ENCODE measurements at places on chromosomes 13 and 19. TPM values are rescaled to one million over a fixed set of nuclear protein-coding genes. Genes with fewer than 3 reads are reported as not detected.

GRCh38 chr13:84999252-84999651, 800.0 kb downstream of the SLITRK6 start:
- DNase-seq = no peak

GRCh38 chr13:114100446-114101357, 31.7 kb downstream of the RASA3 start:
- no peak for DNase-seq

- DNase-seq = no peak
Measured at GRCh38 chr19:13556552-13556951, 50.3 kb upstream of the CACNA1A start.

ZNF20 gene
- total RNA-seq = 6.9 TPM

CGB8 gene
- total RNA-seq = 1.5 TPM

GRCh38 chr19:46616631-46617322, 8.1 kb downstream of the PTGIR start:
- DNase-seq = peak; percentile 72

GPR12 gene
- total RNA-seq = not detected

DNA sequence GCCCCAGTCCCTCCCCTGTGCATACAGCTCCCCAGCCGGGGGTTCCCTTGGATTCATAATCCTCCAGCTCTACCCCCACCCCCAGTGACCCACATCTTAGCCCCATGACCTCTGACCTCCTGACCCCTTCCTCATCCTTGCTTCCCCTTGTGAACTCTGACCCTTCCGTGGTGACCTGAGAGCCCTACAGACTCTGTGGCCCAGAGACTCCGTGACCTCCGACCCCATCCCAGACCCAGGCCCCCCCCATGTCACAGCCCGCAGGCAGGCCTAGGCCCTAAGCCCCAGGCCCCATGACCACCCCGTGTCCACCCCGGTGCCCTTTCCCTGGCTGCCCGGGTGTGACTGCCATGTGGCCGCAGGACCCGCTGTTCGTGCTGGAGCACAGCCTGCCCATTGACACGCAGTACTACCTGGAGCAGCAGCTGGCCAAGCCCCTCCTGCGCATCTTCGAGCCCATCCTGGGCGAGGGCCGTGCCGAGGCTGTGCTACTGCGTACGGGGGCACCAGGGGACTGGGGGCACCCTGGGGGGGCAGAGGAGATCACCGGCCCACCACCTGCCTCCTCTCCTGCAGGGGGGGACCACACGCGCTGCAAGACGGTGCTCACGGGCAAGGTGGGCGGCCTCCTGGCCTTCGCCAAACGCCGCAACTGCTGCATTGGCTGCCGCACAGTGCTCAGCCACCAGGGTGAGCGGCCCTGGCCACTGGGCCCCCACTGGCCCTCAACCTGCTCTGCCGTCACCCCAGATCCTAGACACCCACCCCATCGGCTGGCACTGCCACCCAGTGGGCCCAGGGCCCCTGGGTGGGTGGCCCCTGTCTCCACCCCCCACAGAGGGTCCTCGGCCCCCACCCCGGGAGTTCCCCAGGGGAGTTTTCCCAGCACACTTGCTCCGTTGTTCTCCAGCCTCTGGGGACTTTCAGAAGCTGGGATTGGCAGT, 2.4 kb upstream of the SPIB start:
- DNase-seq = no peak

OR7D2 gene
- total RNA-seq = not detected

GRCh38 chr13:29561918-29562317, 33.6 kb downstream of the SLC7A1 start:
- DNase-seq = no peak

CPT1C gene
- total RNA-seq = 1.6 TPM

VSTM1 gene
- not detected for total RNA-seq

LACC1 gene
- total RNA-seq = 2.8 TPM

TMEM150B gene
- not detected for total RNA-seq

ZSCAN1 gene
- 1.8 TPM for total RNA-seq

MEF2B gene
- total RNA-seq = not detected

CIRBP gene
- 196 TPM for total RNA-seq

GRCh38 chr13:28056426-28056825, 44.0 kb downstream of the FLT3 start:
- no peak for DNase-seq

DNA sequence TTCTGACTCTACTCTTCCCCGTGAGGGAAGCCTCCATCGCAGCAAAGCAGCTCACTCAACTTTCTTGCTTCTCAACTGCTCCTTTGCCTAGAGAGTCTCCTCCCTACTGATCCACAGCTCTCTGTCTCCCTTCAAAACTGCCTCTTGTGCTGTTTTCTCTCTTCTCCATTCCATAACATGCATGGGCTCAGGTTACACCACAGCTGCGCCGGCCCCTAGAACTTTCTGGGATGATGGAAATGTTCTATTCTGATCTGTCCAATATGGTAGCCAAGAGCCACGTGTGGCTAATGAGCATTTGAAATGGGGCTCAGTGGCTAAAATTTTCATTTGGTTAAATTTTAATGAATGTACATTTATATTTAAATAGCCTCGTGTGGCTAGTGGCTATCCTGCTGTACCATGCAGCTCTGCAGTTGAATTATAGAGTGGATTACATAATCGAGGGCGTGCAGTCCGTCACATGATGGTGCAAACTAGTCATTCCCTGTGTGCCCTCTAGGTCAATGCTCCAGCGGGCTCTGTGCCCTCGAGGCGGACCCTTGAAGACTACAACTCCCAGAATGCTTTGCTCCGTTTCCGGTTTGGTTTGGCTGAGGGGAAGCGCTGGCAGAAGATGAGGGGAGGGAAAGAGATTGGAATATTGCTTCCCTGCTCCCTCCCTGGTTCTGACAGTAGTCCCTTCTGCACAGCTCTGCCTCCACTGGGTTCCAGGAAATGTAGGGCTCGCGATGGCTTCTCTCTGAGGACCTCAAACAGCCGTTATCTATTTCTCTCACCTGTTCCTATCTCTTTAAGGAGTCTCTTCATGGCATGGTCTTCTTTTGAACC, 109.8 kb downstream of the CACNA1A start:
- peak; percentile 12 for DNase-seq

DNA sequence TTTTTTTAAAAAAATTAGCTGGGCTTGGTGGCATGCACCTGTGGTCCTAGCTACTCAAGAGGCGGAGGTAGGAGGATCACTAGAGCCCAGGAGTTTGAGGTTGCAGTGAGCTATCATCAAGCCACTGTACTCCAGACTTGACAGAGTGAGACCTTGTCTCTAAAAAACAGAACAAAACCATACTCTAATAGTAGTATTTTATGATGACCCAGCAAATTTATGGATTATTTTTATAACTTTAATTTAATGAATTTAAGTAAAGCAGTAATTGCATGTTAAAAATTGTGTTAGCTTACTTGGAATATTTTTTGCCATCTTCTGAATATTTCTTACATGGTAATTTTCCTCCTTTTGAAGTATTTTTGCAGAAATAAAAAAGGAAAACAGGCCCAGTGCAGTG, 48.3 kb downstream of the ZIC2 start:
- no peak for DNase-seq

DNA sequence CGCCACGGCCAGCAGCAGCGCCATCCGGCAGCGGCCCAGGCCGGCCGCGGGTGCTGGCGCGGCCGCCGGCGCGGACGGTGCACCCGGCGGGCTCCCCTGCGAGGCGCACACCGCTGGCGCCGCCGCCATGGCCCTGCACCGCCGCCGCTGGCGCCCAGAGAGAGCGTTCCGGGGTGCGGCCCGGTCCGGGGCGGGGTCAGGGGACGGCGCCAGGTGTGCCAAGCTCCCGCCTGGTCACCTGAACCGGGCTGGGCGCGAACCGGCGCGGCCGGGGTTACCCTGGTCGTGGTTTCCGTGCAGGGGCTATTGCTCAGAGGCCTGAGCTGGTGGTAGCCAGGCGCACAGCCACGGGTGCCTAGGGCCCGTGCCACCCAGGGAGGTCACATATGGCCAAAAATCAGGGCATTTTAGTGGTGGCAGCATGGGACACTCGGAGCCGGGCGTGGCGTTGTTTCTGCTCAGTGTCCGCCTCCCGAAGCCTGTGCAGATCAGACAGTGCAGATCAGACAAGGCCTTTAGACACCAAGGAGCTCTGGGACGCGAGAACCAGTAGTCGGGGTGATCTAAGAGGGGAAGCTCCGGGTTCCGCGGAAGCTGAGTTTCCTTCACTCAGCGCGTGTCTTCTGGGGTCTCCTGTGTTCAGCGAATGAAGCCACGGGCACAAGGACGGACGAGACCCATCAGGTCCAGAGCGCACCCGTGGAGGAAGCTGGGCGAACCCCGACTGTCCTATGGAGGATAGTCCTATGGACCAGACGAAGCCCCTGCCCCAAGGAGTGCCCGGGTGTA, at the start of gene TMEM238:
Gene TMEM238 (minus strand): TSS at position 162 of the 789 bp plus-strand sequence. CDS start 33 bp downstream, at position 129.
- no peak for DNase-seq

GRCh38 chr13:61608138-61608537, 192.5 kb upstream of the PCDH20 start:
- DNase-seq = no peak

NLRP5 gene
- total RNA-seq = 1.3 TPM

GRCh38 chr19:41334793-41335192, 18.9 kb downstream of the TGFB1 start:
- no peak for DNase-seq

SMIM17 gene
- total RNA-seq = not detected

DNA sequence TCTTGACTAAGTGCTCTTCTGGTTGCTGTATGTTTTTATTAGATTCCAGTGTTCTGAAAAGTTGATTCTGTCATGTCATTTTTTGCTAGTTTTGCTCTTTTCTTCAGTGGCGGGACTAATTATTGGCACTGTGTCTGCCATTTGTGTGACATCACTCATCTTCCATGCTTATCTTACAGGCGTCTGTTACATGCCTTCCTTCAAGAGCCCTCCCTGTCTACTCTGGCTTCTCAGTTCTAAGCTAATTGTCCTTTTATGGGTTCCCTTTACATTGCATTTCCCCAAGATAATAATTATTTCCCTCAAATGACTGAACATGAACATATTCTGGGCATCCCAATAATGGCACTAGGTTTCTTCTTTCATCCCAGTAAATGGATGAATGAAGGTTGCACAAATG, 459.1 kb downstream of the DCT start:
- DNase-seq = no peak

KLK14 gene
- not detected for total RNA-seq

- no peak for DNase-seq
Measured at GRCh38 chr19:30596813-30597399, 224.7 kb downstream of the ZNF536 start.

DNA sequence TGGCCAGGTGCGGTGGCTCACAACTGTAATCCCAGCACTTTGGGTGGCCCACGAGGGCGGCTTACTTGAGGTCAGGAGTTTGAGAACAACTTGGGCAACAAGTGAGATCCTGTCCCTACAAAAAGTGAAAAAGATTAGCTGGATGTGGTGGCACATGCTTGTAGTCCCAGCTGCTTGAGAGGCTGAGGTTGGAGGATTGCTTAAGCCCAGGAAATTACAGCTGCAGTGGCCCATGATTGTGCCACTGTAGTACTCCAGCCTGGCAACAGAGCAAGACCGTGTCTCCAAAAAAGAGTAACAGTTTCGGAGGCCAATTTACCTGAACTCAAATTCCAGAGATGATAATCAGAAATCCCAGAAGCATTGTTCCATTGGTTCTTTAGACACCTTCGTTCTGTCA, 4.4 kb downstream of the ZNF473 start:
- DNase-seq = no peak

MCF2L gene
- 13.1 TPM for total RNA-seq

DNA sequence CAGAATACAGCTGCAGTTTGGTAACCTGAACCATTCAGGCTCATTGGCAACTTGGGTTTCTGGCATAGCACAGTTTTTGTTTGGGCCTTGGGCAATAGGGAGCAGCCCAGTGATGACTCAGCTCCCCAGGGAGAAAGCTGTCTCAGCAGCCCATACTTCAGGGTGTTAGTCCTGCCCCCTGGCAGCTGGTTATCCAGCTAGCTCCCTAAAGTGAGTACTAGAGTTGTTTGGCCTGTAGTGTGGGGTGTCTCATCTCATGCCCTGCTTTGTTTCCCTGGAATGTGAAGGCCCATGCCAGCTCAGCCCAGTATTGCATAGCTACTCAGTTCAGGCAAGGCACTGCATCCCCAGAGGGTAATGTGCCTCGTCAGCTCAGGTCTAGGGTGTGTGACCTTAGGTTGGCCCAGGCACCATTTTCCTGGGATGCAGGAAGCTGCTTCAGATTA, 18.2 kb upstream of the ZNF543 start:
- DNase-seq = peak; percentile 83

GRCh38 chr13:59464926-59465325, 698.8 kb downstream of the DIAPH3 start:
- DNase-seq = no peak

- DNase-seq = peak; percentile 45
Measured at GRCh38 chr19:54017261-54017660, 25.8 kb downstream of the CACNG6 start.

GRCh38 chr13:100387416-100387815, 201.2 kb downstream of the GGACT start:
- no peak for DNase-seq

MKNK2 gene
- 33.9 TPM for total RNA-seq

DNA sequence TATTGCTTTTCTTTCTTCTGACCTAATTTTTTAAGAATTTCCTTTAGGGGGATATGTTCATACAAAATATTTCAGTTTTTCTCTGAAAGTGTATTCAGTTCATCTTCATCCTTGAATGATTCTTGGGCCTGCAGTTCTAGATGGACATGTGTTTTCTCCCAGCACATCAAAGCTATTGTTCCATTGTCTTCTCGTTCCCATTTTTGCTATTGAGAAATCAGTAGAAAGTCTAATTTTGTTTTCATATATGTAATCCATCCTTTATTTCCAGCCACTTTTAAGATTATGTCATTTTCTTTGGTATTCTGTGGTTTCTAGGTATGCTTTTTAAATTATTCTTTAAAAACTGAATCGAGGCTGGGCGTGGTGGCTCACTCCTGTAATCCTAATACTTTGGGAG, 15.8 kb upstream of the GRAMD1A start:
- DNase-seq = no peak

DNA sequence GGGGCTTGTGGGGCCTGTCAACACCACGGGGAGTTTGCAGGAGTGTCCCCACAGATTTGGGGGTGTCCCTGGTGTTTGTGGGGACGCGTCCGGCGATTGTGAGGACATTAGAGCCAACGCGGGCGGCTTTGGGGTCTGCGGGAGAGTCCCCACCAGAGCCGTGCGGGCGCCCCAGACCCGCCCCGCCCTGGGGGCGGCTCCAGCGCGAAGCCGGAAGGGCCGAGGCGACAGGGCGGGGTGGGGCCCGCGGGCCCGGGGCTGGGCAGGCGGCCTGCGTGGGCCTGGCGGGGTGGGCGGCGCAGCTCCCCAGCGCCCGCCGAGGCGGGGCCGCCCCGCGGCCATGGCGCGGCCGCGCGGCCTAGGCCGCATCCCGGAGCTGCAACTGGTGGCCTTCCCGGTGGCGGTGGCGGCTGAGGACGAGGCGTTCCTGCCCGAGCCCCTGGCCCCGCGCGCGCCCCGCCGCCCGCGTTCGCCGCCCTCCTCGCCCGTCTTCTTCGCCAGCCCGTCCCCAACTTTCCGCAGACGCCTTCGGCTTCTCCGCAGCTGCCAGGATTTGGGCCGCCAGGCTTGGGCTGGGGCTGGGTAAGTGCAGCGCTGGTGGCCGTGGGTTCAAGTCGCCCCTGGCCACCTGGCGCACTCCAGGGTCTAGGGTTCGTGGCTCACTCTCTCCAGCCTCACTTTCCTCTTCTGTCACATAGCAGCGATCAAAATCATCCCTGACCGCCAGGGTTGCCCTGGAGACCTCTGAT, 10.3 kb downstream of the PDE4A start:
- DNase-seq = no peak

GRCh38 chr13:22744688-22745452, 435.9 kb upstream of the SGCG start:
- DNase-seq = peak; percentile 52

GRCh38 chr13:85549819-85550218, 249.4 kb downstream of the SLITRK6 start:
- no peak for DNase-seq

Measured in H4 (cell line).